ENCODE measurements at places on chromosomes 7 and 10. TPM values are rescaled to one million over a fixed set of nuclear protein-coding genes. Genes with fewer than 3 reads are reported as not detected.

Gene CPA1
- not detected for total RNA-seq

DNA sequence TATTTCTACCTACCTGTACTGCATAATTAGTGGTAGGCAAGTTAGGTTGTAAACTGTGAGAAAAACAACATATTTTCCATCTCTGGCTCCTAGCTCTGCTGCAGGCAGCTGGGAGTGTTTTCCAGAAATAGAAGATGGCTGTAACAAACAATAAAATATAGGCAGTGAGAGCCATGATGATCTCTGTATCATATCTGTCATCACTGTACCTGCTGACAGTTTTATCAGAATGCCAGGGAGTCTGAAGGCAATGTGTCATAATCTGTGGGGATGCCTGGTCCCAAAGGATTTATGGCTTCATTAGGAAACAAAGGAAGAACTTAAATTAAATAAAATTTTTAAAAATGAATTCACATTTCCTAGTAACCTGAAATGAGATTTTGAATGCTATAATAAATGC, 160.9 kb upstream of the SMIM30 start:
- no peaks in the 10 kb centered on the region for H3K4me1 ChIP-seq
- no peaks in the 10 kb centered on the region for H3K36me3 ChIP-seq
- H3K4me3 ChIP-seq: no peak overlapping the region
- no peak overlapping the region for H3K27ac ChIP-seq
- H3K27me3 ChIP-seq: no peaks in the 10 kb centered on the region
- no peak for DNase-seq

DNA sequence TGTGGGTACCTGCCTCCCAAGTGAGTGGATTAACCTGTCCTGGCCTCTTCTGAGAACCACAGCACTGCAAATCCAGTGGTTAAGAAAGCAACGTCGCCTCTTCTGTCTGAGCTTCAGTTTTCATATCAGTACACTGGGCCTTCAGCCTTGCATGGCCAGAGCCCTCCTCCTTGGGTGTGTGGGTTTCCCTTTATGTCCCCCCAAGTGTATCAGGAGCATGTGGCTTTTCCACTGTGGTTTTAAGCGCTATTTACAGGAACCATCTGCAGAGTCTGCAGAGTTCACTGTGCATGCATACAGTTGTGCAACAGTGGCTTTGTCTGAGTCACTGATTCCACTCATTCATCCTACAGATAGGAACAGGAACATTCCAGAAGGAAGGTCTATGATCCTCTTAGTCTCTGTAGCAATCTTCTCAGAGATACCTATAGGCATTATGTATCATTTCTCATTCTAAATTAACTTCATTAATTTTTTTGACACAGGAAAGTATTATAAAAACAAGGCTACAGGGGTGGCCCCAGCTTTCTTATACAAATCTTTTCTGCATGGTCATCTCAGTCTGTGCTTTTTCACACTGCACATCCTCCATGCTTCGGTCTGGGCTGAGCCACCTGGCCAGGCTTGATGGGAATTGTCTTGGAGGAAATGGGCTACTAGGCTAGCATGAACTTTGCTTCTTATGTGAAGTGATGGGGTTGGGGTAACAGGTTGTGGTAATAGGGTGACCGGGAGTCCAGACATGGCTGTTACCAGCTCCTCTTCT, 17.1 kb downstream of the MBL2 start:
- H3K27me3 ChIP-seq: peaks cover 2% of the 10 kb centered on the region
- peaks cover 4% of the 10 kb centered on the region for H3K4me1 ChIP-seq
- no peak for DNase-seq
- no peak overlapping the region for H3K4me3 ChIP-seq
- no peak overlapping the region for H3K27ac ChIP-seq
- H3K36me3 ChIP-seq: no peaks in the 10 kb centered on the region

Gene NPC1L1
- total RNA-seq: not detected

- H3K4me3 ChIP-seq: no peak overlapping the region
- DNase-seq: no peak
- H3K36me3 ChIP-seq: peaks cover 6% of the 10 kb centered on the region
- no peaks in the 10 kb centered on the region for H3K4me1 ChIP-seq
Observed at GRCh38 chr7:72336382-72336631, 75.8 kb downstream of the CALN1 start.

GRCh38 chr7:136859803-136860202, 8.6 kb upstream of the CHRM2 start:
- no peaks in the 10 kb centered on the region for H3K36me3 ChIP-seq
- peaks cover 22% of the 10 kb centered on the region for H3K4me1 ChIP-seq
- peak overlapping the region; percentile 59 for H3K27ac ChIP-seq
- DNase-seq: no peak
- peaks cover 2% of the 10 kb centered on the region for H3K27me3 ChIP-seq

GRCh38 chr7:11166051-11166450, 192.4 kb downstream of the PHF14 start:
- H3K4me3 ChIP-seq: no peak overlapping the region
- DNase-seq: no peak
- no peak overlapping the region for H3K27ac ChIP-seq
- peaks cover 1% of the 10 kb centered on the region for H3K27me3 ChIP-seq
- H3K36me3 ChIP-seq: no peaks in the 10 kb centered on the region

DNA sequence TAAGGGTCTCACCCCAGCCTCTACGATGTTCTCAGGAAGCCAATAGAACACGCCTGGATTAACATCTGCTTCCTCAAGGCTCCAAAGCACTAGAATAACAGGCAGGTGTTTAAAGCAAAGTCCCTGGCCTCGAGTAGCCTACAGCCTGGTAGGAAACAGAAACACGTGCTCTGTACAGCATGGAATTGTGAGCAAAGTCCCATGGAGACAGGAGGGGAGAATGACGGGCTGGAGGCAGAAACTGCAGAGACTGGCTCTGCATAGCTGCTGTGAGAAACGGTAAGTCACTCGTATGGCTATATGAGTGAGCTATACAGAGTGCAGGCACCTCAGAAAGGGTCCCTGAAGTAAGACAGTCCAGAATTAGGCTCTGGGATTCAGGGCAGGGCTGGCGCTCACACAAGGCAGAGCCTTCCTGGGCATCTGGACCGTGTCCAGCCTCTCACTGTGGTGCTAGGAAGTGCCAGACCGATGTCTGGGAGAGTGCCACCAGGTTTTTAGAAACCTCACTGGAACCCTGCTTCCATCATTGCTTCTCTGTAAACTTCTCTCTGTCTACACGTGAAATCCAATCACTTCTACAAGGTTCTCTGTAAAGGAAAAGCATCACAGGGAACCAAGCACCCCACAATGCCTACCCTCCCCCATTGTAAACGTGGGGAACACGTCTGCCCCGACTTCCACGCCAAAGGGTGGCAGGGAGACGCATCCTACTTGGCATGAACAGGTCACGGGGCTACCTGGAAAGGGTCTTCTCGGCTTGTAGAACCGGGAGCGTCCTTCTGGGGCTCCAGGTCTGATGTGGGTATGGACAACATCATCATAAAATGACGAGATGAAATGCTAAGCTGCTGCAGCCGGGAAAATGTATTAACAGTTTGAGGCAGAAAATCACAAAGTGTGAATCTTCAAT, 38.8 kb upstream of the SHH start:
- no peaks in the 10 kb centered on the region for H3K27me3 ChIP-seq
- DNase-seq: no peak
- H3K27ac ChIP-seq: no peak overlapping the region
- no peaks in the 10 kb centered on the region for H3K4me1 ChIP-seq
- no peak overlapping the region for H3K4me3 ChIP-seq

DNA sequence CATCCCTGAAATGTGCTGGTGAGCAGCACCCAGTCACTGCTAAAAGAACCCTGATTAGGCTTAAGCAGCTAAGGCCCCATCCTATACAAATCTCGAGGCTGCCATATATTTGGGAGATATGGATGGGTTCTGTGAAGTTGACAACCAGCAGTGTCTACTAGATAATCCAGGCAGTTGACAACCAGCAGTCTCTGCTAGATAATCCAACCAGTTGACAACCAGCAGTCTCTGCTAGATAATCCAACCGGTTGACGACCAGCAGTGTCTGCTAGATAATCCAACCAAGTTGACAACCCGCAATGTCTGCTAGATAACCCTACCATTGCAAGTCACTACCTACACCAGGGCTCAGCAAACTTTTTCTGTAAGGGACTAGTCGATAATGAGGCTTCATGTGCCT, 58.3 kb upstream of the KDM7A start:
- H3K27me3 ChIP-seq: no peaks in the 10 kb centered on the region
- H3K36me3 ChIP-seq: no peaks in the 10 kb centered on the region
- no peak for DNase-seq
- peaks cover 13% of the 10 kb centered on the region for H3K4me1 ChIP-seq
- no peak overlapping the region for H3K27ac ChIP-seq

Gene SNX10
- total RNA-seq: 13.8 TPM

- no peak overlapping the region for H3K27ac ChIP-seq
- no peak overlapping the region for H3K4me3 ChIP-seq
- no peaks in the 10 kb centered on the region for H3K4me1 ChIP-seq
- peaks cover 4% of the 10 kb centered on the region for H3K27me3 ChIP-seq
- peaks cover 8% of the 10 kb centered on the region for H3K36me3 ChIP-seq
- no peak for DNase-seq
Observed at GRCh38 chr7:33395340-33395739, 266.0 kb downstream of the BBS9 start.

Gene AKR1C2
- not detected for total RNA-seq

GRCh38 chr7:159095979-159096411, 48.7 kb downstream of the VIPR2 start:
- DNase-seq: no peak
- no peaks in the 10 kb centered on the region for H3K4me1 ChIP-seq
- no peak overlapping the region for H3K4me3 ChIP-seq

Gene CYP3A5
- total RNA-seq: 0.69 TPM

Gene FAM237B
- total RNA-seq: not detected

Gene CHAT
- total RNA-seq: 0.23 TPM

Gene OGDHL
- total RNA-seq: 7.5 TPM

- H3K36me3 ChIP-seq: no peaks in the 10 kb centered on the region
- H3K27me3 ChIP-seq: no peaks in the 10 kb centered on the region
- no peak for DNase-seq
- no peaks in the 10 kb centered on the region for H3K4me1 ChIP-seq
- H3K27ac ChIP-seq: no peak overlapping the region
Observed at GRCh38 chr7:31284106-31284505, 56.4 kb downstream of the NEUROD6 start.

GRCh38 chr7:50608196-50608906, 43.1 kb upstream of the DDC start:
- H3K4me3 ChIP-seq: no peak overlapping the region
- no peak overlapping the region for H3K27ac ChIP-seq
- H3K36me3 ChIP-seq: peaks cover 50% of the 10 kb centered on the region
- no peaks in the 10 kb centered on the region for H3K4me1 ChIP-seq
- DNase-seq: no peak

Gene NUP205
- 66.1 TPM for total RNA-seq

DNA sequence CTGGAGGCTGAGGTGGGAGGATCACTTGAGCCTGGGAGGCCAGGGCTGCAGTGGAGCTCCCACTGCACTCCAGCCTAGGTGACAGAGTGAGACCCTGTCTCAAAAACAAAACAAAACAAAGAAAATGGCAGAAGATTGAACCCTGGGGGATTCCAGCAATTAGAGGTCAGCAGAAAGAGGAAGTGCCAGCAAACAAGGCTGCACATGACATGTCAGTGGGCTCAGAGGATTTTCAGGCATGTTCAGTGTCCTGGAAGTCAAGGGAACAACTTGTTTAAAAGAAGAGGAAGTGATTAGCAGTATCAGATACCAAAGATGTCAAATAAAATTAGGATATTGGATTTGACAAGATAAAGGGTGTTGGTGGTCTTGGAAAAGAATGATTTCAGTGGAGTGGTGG, 32.3 kb downstream of the RAB18 start:
- H3K27ac ChIP-seq: no peak overlapping the region
- no peaks in the 10 kb centered on the region for H3K27me3 ChIP-seq
- peaks cover 9% of the 10 kb centered on the region for H3K36me3 ChIP-seq
- H3K4me1 ChIP-seq: no peaks in the 10 kb centered on the region
- DNase-seq: no peak
- no peak overlapping the region for H3K4me3 ChIP-seq

- H3K4me1 ChIP-seq: peaks cover 15% of the 10 kb centered on the region
- DNase-seq: no peak
- no peak overlapping the region for H3K27ac ChIP-seq
- H3K4me3 ChIP-seq: no peak overlapping the region
- H3K36me3 ChIP-seq: peaks cover 10% of the 10 kb centered on the region
- peaks cover 6% of the 10 kb centered on the region for H3K27me3 ChIP-seq
Observed at GRCh38 chr7:148815612-148816011, 68.5 kb downstream of the EZH2 start.

DNA sequence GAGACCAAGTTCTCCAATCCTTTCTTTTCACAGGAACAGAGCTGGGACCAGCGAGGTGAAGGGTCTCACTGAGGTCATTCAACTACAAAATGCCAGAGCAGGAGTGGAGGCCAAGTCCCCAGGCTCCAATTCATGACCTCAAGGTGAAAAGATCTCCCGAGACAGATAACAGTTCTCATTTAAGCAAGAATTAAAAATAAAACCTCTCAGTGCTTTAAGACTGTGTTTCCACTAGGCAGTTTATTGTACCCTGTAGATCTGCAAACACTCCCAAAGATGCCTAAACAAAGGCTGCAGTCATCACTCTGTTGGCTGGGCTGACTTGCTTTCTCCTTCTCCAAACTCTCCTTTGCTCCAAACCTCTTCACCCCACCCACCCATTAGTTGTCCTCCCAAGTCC, 74.8 kb upstream of the CXCL12 start:
- no peak for DNase-seq
- H3K27me3 ChIP-seq: no peaks in the 10 kb centered on the region
- no peak overlapping the region for H3K27ac ChIP-seq
- no peak overlapping the region for H3K4me3 ChIP-seq

Gene PDLIM1
- 125 TPM for total RNA-seq

DNA sequence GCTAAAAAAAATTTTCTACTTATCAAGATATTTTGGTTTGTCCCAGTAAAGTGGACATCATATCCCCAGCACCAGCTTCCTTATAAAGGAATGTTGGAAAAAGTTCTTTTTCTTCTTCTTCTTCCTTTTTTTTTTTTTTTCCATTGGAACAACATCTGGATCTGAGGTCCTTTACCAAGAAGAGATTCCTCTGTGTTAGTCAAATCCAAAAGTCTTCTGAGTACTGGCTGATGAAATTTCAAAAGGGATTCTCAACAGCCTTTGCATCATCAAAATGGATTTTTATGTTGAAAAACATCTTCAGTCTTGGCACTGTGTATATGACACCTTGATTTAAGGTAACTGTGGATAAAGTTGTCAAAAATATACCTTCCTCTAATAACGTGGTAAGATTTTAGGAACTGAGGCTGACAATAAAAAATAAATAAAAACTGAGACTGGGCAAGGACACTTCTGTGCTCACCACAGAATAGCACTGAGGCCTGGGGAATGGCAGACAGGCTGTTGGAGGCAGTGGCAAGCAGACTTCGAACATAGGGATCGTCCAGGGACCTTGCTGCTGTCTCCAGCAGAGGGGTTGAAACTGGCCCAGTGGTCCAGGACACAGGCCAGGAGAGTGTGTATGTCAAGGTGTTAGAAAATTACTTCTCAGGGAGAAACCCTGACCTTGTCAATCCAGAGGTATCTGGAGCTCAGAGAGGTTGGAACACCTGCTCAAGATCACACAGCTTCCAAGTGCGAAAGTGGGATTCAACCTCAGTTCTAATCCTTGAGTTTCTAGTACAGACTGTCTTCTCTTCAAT, 130.4 kb downstream of the PTPN20 start:
- DNase-seq: no peak
- peaks cover 5% of the 10 kb centered on the region for H3K27me3 ChIP-seq

- H3K36me3 ChIP-seq: no peaks in the 10 kb centered on the region
- H3K27me3 ChIP-seq: no peaks in the 10 kb centered on the region
- H3K4me1 ChIP-seq: no peaks in the 10 kb centered on the region
- H3K4me3 ChIP-seq: no peak overlapping the region
- DNase-seq: no peak
Observed at GRCh38 chr10:20508921-20509320, 388.2 kb downstream of the NEBL start.

Data from endothelial cell (in vitro differentiated cells).